ENCODE measurements at places on chromosomes 12 and 14.

DNA sequence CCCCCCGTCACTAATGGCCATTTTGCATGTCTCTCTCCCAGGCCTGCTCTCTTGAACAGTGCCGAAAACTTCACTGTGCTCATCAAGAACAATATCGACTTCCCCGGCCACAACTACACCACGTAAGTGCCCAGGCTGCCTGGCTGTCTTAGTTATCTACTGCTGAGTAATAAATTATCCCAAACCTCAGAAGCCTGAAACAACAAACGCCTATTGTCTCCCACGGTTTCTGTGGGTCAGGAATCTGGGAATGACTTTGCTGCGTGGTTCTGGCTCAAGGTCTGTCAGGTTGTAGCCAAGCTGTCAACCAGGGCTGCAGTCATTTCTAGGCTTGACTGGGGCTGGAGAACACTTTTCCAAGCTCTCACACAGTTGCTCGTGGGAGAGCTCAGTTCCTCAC, 32.6 kb downstream of the P2RX7 start:
- DNase-seq: no peak

DNA sequence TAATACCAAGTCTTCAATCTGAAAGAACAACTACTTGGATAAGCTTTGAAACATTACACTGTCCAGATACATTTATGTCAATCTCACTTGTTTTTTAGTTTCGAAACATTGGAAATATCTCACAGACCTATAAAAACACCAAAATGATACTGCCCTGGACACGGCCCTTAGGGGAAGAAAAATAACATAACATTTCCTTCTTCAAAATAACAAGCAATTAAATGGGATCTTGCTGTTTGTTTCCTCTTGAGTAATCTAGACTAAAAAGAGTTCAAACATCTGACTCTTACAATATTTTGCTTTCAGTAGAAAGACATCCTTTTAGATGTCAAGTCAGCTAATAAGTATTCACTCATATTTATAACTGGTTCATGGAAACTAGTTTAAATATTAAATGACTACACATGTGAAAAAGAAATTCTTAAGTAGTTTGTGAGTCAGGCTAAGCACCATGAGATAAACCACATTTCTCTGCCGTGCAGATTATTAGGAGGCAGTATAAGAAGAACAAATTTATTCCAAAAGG, 87.5 kb downstream of the EPS8 start:
- DNase-seq: no peak

- no peak for DNase-seq
Measured at GRCh38 chr12:120225200-120225558, 24.3 kb upstream of the RPLP0 start.

DNA sequence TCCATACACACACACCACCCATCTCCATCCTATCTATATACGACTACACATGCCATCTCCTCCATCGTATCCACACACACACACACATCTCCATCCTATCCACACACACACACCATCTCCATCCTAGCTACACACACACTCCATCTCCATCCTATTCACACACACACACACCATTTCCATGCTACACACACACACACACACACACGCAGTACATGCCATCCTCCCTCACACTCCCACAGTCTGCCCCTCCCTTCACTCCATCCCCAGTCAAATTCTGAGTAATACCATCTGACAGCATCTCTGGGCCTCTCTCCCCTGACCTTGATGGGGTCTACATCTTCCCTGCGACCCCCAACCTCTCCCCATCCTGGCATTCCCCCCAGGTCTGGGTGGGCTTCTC, 193.8 kb upstream of the LHX5 start:
- DNase-seq: no peak
